Nephron progenitor cell (in vitro differentiated cells): ENCODE measurements at places on chromosomes 11 and 22.

DNA sequence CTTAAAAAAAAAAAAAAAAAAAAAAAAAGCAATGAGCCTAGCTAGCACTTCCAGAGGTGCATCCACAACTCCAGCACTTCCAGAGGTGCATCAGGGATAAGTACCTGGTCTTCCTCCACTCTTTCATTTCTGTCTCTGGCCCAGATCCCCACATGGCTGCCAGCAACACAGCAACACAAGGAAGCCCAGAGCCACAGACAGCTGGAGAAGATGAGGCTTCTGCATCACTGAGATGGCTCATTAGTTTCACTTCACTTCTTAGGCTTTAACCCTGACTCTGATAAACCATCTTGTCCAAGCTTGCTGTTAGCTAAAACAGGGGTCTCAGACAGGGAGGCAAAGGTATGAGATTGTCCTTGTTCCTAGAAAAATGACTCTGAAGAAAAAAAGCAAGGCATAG, 35.6 kb downstream of the PC start:
- peaks cover 25% of the 10 kb centered on the region for H3K36me3 ChIP-seq
- DNase-seq, result no peak
- no peak overlapping the region for H3K27ac ChIP-seq
- H3K27me3 ChIP-seq, result no peaks in the 10 kb centered on the region
- no peak overlapping the region for H3K4me3 ChIP-seq

- DNase-seq, result no peak
- H3K4me1 ChIP-seq, result peaks cover 30% of the 10 kb centered on the region
- H3K27ac ChIP-seq, result no peak overlapping the region
- H3K27me3 ChIP-seq, result peaks cover 7% of the 10 kb centered on the region
- peaks cover 11% of the 10 kb centered on the region for H3K36me3 ChIP-seq
- H3K4me3 ChIP-seq, result peak overlapping the region; percentile 6
Observed at GRCh38 chr11:126284829-126285228, 1.9 kb downstream of the TIRAP start.

- H3K36me3 ChIP-seq, result no peaks in the 10 kb centered on the region
- peaks cover 44% of the 10 kb centered on the region for H3K27me3 ChIP-seq
- H3K4me3 ChIP-seq, result no peak overlapping the region
- no peak for DNase-seq
- peaks cover 29% of the 10 kb centered on the region for H3K4me1 ChIP-seq
- H3K27ac ChIP-seq, result no peak overlapping the region
Observed at GRCh38 chr22:27134315-27134701, 476.9 kb downstream of the MIAT start.

DNA sequence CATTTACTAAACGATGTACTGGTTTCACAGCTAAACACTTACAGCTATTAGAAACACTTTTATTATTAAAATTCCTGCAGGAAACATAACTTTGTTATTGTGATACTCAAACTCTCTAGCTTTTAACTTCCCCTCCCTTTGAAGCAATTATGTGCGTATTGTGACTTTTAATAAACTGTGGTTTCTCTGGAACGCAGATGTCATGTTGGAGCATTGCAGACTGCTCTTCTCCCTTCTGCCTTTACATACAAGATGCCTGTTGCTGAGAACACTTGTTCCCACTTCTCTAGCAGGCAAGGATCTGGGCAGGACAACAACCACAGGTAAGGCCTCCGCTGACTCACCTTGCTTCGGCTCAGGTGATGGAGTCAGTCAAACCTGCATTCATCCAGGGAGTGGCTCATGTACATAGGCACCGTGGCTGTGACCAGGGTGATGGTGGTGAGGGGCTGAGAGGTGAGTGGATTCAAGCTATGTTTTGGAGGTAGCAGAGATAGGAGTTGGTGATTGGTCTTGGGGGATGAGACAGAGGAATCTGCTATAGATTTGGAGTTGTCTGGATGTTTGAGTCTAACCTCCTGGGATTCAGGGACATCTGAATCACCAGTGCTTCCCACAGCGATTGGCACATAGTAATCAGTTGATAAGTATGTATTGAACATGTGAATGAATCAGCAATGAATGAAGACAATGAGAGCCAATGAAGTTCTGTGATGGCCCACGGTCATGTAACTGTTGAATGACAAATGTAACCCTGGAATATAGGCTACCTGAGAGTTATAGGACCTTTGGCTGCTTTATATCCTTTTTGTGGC, 106.0 kb downstream of the ADAMTS15 start:
- no peak overlapping the region for H3K27ac ChIP-seq
- no peaks in the 10 kb centered on the region for H3K36me3 ChIP-seq
- peaks cover 4% of the 10 kb centered on the region for H3K27me3 ChIP-seq

DNA sequence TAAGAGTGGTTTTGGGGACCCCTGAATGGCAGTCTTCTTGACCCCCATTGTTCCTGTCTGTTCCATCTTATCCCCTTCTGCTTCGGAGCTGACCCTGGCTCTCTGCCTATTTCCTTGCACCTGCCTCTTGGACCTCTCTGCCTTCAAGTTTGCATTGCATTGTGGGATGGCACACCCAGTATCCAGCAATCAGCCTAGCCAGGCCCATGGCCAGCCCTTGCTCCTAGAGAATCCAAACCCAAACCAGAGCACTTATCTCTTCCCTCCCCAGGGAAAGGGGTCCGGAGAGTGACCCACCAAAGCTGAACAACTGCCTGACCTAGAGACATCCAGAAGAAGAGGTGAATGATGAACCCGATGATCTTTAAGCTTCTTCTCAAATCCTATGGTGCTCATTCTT, 607.3 kb upstream of the CADM1 start:
- peaks cover 34% of the 10 kb centered on the region for H3K4me1 ChIP-seq
- no peaks in the 10 kb centered on the region for H3K27me3 ChIP-seq
- H3K27ac ChIP-seq, result no peak overlapping the region
- H3K4me3 ChIP-seq, result no peak overlapping the region

DNA sequence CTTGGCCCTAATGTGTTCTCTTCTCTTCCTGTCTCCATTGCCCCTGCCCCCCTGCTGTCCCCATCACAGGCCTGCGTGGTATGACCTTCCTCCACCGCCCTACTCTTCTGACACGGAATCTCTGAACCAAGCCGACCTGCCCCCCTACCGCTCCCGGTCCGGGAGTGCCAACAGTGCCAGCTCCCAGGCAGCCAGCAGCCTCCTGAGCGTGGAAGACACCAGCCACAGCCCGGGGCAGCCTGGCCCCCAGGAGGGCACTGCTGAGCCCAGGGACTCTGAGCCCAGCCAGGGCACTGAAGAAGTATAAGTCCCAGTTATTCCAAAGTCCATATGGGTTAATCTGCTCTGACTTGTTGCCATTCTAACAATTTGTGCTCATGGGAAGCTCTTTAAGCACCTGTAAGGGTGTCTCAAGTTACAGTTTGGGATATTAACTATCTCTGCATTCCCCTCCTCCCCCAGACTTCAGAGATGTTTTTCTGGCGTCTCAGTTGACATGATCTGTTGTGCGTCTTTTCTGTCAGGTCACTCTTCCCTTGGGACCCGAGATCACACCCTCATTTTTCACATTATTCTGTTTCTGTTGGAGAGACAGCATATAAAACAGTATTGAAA, 60.0 kb downstream of the COMMD9 start:
- no peak overlapping the region for H3K4me3 ChIP-seq
- H3K27me3 ChIP-seq, result peaks cover 3% of the 10 kb centered on the region
- peaks cover 32% of the 10 kb centered on the region for H3K4me1 ChIP-seq
- DNase-seq, result peak; percentile 12
- peak overlapping the region; percentile 44 for H3K27ac ChIP-seq

GRCh38 chr11:13434247-13435205, 28.5 kb downstream of the BTBD10 start:
- DNase-seq, result no peak
- H3K27ac ChIP-seq, result no peak overlapping the region
- peaks cover 17% of the 10 kb centered on the region for H3K36me3 ChIP-seq
- no peaks in the 10 kb centered on the region for H3K27me3 ChIP-seq
- peaks cover 6% of the 10 kb centered on the region for H3K4me1 ChIP-seq

- peaks cover 54% of the 10 kb centered on the region for H3K4me1 ChIP-seq
- H3K27me3 ChIP-seq, result peaks cover 5% of the 10 kb centered on the region
- H3K27ac ChIP-seq, result peak overlapping the region; percentile 93
- H3K36me3 ChIP-seq, result no peaks in the 10 kb centered on the region
- peak; percentile 20 for DNase-seq
- no peak overlapping the region for H3K4me3 ChIP-seq
Observed at GRCh38 chr22:47850644-47851151, 1088.2 kb downstream of the TBC1D22A start.
